Activated T-helper 2 cell treated with anti-CD3 and anti-CD28 coated beads, Interferon-gamma antibody, Interleukin-2, Interleukin-4, amounts not matched to agents 10 μg/mL and 5 μg/mL and 100 μg/mL, durations not matched to agents 14 hours and 24 hours and 36 hours (primary cell): ENCODE measurements at places on chromosomes 5 and 9.

DNA sequence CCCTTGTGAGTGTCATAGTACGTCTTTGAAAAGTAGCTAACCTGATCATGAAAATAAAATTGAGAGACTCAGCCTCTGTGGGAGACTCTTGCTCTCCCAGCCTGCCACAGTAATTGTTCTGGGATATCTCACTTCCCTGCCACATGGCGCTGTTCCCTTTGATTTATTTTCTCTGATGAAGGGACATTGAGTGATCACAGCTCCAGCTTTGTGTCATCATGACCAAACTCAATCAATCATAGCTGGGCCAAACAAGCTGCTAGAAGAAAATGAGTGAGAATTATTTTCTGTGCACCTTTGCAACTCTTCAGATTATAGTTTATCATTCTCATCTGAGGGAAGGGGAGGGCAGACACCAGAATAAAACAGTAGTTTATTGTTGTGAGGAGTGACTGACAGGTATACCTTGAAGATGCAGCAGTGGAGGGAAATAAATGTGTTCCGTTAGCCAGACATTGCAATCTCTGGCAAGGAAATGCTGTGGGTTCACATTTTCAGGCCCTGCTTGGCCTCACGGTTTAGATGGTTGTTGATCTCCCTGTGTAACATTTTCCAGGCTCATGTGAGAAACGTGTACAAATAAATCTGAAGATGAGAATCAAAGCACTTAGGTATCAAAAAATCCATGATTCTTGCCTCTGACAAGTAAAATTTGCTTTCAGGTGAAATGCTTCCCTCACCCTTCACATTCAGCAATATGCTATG is 174.7 kb upstream of the FBXL17 start:
- H3K27ac ChIP-seq, result no peak overlapping the region
- H3K4me3 ChIP-seq, result no peak overlapping the region

- H3K4me1 ChIP-seq, result no peaks in the 10 kb centered on the region
- H3K36me3 ChIP-seq, result no peaks in the 10 kb centered on the region
- no peak overlapping the region for H3K4me3 ChIP-seq
- H3K27ac ChIP-seq, result no peak overlapping the region
- no peak for DNase-seq
Measured at GRCh38 chr9:87620731-87621322, 105.1 kb upstream of the CTSL start.

DNA sequence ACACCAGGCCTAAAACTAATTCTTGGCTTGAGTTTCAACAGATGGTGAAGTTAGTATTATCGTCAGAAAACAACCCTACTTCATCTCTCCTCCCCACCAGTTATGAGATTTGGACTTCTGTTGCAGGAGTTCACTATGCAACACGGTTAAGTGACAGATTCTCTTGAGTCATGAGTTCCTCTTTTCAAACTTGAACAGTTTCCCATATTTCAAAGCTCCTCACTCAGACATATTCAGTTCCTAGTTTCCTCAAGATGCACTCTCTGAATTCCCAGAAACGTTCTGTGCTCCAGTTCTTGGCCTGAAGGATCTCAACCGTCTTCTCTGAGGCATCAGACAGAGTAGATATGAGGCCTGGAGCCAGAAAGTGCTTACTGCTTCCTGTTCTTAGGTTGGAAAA is 7.3 kb upstream of the PTGER4 start:
- no peak overlapping the region for H3K4me3 ChIP-seq
- H3K36me3 ChIP-seq, result no peaks in the 10 kb centered on the region
- peaks cover 2% of the 10 kb centered on the region for H3K27me3 ChIP-seq
- peaks cover 74% of the 10 kb centered on the region for H3K4me1 ChIP-seq

DNA sequence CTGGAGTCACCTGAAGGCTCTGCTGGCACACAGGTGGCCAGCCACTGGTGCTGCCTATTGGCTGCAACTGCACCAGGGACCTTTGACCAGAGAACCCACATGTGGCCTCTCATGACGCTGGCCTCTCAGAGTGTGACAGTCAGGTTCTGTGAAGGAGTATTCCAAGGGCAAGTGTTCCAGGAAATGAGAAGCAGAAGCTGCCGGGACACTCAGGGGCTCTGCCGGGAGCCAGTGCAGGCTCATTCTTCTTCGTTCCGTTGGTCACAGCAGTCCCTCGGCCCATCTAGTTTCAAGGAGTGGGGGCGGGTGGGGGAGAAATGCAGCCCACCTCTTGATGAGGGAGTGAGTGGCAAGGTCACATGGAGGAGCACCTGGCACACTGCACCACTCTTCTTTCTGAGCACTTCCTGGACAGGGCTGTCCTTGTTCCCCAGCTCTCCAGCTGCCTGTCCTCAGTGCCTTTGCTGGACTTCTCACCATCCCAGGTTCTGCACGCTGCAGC is 237.5 kb downstream of the GADD45G start:
- no peak for DNase-seq
- H3K4me3 ChIP-seq, result no peak overlapping the region
- no peak overlapping the region for H3K27ac ChIP-seq
- H3K27me3 ChIP-seq, result peaks cover 16% of the 10 kb centered on the region
- H3K36me3 ChIP-seq, result no peaks in the 10 kb centered on the region

DNA sequence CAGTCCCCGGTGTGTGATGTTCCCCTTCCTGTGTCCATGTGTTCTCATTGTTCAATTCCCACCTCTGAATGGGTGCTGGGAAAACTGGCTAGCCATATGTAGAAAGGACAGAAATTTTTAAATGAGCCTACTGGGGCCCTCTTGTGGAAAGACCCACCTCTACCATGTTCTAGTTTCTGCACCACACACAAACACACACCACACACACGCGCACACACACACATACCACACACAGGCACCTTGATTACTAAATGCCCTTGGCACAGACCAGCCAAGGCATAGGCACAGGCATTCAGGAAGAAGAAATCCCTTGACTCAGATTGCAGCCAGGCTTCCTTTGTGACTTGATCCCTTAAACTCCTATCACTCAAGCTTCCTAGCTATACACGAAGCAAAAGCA is 60.5 kb downstream of the SIL1 start:
- H3K4me3 ChIP-seq, result no peak overlapping the region
- peaks cover 12% of the 10 kb centered on the region for H3K4me1 ChIP-seq

DNA sequence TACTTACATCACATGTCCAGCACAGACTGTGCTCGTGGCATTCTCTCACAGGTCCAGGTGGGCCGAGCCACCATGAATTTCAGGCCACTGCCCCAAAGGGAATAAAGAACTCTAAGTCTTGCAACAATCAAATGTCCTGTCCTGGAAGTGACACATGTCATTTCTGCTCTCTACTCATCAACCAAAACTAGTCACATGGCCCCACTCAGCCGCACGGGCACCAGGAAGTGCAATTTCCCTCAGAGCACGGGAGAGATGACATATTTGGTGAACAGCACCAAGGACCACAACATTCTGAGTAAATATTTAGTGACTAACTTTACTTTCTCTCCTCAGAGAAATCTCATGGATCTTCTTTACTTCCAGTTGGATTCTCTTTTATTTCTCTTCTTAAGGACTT is 131.1 kb upstream of the TUT7 start:
- peaks cover 3% of the 10 kb centered on the region for H3K27me3 ChIP-seq
- peaks cover 9% of the 10 kb centered on the region for H3K4me1 ChIP-seq
- peak; percentile 11 for DNase-seq
- H3K36me3 ChIP-seq, result no peaks in the 10 kb centered on the region
- H3K4me3 ChIP-seq, result no peak overlapping the region

DNA sequence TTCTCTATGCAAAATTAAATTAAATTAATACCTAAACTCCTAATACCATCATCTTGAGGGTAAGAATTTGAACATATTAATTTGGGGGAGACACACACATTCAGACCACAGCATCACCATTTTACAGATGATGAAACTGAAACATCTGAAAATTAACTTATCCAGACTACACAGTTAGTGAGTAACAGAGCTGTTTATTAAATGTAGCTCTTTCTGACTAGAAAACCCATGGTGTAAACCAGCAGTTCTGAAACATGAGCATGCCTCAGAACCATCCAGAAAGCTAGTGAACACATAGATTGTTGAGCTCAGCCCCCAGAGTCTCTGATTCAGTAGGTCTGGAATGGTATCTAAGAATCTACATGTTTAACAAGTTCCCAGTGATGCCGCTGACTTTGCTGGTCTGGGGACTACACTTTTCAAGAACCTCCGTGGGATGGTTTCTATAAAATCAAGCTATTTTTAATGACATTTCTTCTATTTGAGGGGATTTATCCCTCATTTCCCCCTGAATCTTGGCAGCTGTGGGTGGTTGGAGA is 113.5 kb downstream of the RORB start:
- no peak for DNase-seq
- H3K36me3 ChIP-seq, result no peaks in the 10 kb centered on the region
- H3K4me3 ChIP-seq, result no peak overlapping the region
- no peak overlapping the region for H3K27ac ChIP-seq
- no peaks in the 10 kb centered on the region for H3K4me1 ChIP-seq
- H3K27me3 ChIP-seq, result no peaks in the 10 kb centered on the region

DNA sequence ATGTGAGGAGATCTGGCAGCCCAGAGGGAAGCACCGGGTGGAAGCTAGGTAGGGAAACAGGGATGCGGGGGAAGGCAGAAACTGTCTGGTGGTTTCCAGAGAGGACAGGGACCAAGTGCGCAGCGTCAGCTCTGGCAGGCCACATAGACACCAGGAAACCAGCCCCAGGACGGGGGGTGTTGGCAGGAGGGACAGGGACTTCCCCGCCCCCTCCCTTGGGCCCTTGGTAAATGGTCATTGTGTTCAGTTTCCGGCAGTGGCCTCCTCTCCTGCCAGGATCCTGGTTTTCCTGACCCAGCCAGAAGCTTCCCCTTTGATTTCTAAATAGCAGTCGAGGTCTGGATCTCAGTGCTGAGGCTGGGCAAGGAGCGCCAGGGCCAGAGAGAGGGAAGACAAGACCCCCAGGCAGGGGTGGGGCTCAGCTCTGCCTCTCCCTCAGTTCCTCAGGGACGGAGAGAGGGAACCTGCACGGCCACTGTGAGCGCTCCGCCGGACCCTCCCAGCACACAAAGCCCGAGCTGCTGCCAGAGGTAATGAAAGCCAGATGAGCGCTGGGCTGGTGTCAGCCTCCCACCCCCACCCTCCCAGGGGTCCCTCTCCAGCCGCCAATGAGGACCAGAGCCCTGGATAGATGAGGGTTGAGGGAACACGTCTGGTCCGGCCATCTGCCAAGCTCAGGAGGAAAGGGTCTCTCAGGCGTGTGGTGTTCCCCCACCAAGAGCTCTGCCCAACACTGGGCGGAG is 1.8 kb downstream of the RALGDS start:
- no peaks in the 10 kb centered on the region for H3K27me3 ChIP-seq
- peaks cover 10% of the 10 kb centered on the region for H3K36me3 ChIP-seq
- no peak for DNase-seq
- H3K27ac ChIP-seq, result peak overlapping the region; percentile 36

DNA sequence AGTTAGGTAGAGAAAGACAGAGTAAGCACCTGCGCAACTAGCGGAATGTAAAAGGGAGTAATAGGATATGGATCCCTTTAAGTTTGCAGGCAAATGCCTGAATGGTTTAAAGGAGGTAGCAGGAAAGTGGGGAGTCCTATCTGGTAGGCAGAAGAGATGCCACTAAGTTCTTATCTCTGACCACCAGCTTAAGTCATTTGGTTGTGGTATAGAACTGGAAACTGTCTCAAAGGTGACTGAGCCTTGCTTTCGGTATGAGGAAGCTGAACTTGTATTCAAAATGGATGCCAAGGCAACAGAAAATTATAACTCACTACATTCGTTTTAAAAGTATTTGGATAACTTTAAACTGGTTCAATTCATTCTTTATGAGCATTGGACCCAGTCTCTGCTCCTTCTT is 475.6 kb downstream of the DMRTA1 start:
- no peaks in the 10 kb centered on the region for H3K27me3 ChIP-seq
- no peak overlapping the region for H3K27ac ChIP-seq
- no peaks in the 10 kb centered on the region for H3K36me3 ChIP-seq
- H3K4me3 ChIP-seq, result no peak overlapping the region

GRCh38 chr9:131096269-131097125 is at the start of gene AIF1L:
AIF1L (plus strand) TSS chr9:131096531; CDS start chr9:131096630, 99 bp downstream.
- H3K36me3 ChIP-seq, result no peaks in the 10 kb centered on the region
- H3K4me1 ChIP-seq, result peaks cover 3% of the 10 kb centered on the region
- H3K27me3 ChIP-seq, result peaks cover 36% of the 10 kb centered on the region

GRCh38 chr5:161105525-161105924 is 253.5 kb upstream of the ATP10B start:
- no peak overlapping the region for H3K27ac ChIP-seq
- H3K27me3 ChIP-seq, result no peaks in the 10 kb centered on the region
- no peaks in the 10 kb centered on the region for H3K4me1 ChIP-seq
- H3K36me3 ChIP-seq, result no peaks in the 10 kb centered on the region

DNA sequence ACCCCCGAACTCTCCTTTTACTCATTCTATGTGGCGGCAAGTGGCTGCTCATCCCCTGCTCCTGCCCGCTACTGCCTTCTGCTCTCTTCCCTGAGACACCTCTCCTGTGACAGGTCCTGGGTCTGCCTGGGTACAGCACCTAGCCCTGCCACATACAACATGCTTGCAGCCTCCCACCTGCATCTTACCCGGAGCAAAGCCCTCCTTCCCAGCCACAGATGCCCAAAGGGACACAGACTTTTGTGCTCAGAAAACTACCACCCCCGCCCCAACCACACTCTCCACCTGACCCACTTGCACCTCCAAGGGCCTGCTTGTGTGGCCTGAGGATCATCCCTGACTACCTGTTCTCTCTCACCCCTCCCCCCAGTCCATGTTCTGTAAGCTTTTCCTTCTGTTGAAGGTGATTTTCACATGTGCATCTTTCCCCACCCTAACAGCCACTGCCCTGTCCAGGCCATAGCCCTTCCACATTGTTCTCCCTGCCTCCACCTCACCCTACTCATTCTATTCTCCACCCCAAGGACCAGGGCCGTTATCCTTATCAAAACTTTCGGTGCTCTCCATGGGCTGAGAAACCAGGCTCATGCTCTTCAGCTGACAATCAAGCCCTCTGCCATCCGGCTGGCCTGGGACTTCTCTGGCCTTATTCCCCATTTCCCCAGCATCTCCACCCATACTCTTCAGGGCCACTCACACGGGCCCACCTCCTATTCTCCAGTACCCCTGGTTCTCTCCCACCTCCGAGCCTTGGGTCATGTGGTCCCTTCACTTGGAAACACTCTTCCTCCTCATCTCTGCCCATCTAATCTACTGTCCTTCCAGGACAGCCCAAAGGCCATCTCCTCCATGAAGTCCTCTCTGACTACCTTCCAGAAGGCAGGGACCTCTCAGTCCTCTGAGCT is 46.4 kb upstream of the ALDH1B1 start:
- H3K4me3 ChIP-seq, result no peak overlapping the region
- peaks cover 5% of the 10 kb centered on the region for H3K27me3 ChIP-seq
- H3K27ac ChIP-seq, result no peak overlapping the region
- H3K36me3 ChIP-seq, result no peaks in the 10 kb centered on the region
- DNase-seq, result no peak

GRCh38 chr5:51385216-51385615 is 2.0 kb downstream of the ISL1 start:
- no peak for DNase-seq
- no peak overlapping the region for H3K4me3 ChIP-seq
- H3K27me3 ChIP-seq, result peaks cover 90% of the 10 kb centered on the region
- peaks cover 3% of the 10 kb centered on the region for H3K4me1 ChIP-seq
- no peaks in the 10 kb centered on the region for H3K36me3 ChIP-seq
